ENCODE measurements at places on chromosomes 4 and X.

DNA sequence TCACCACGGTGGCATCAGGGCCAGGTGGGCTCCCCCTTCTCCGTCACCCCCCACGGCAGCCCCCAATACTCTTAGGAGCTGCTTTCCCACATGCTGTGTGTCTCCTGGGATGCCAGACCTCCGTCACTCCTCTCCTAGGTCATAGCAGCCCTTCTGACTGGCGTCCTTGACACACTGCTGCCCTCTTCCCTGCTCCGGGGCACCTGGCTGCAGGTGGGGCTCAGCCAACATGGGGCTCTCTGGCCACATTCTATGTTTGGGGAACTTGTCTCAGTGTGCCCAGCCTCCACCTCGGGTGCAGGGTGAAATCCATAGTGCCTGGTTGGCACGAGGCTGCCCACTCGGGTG is 13.8 kb downstream of the TMEM175 start:
- no peak for DNase-seq

GRCh38 chr4:80228460-80228859 is 31.2 kb downstream of the PRDM8 start:
- DNase-seq: no peak

GRCh38 chr4:38949411-38950051 is 81.9 kb downstream of the FAM114A1 start:
- no peak for DNase-seq

DNA sequence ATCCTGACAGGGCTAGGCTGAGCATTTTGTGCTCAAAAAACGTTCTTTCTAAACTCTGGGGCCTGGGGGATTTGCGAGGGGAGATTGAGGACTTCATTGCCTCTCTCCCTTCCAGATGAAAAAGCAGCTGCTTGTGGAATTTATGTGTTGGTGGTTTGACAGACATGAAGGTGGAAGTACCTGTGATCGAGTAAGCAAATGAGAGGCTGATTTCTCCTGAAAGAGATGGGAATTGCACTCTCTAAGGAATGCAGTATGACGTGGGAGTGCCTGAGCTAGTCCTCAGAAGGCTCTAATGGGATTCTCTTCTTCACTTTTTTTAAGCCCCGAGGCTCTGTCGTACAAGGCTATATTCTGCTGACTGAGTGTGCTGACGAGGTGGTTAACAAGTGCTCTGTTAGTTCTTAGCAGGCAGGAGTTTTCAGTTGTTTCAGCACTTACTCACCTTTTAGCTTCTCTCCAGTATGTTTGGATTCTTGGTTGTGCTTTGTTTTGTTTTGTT is 426.8 kb upstream of the CNKSR2 start:
- no peak for DNase-seq

- no peak for DNase-seq
Observed at GRCh38 chrX:104309169-104309568, 54.4 kb upstream of the ESX1 start.

DNA sequence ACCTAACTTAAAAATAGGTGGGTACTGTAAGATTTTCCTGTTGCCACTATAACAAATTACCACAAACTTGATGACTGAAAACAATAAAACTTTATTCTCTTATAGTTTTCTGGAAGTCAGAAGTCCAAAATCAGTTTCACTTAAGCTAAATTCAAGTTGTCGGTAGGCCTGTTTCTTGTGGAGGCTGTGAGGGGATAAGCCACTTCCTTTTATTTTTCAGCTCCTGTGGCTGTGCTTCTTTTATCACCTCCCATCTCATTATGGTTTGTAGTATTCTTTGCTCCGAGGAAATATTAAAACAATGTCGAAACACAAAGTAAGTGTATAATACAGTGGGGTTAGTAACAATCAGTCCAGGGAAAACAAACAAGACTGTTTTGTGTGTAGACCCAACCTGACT is 610.5 kb upstream of the TECRL start:
- no peak for DNase-seq

DNA sequence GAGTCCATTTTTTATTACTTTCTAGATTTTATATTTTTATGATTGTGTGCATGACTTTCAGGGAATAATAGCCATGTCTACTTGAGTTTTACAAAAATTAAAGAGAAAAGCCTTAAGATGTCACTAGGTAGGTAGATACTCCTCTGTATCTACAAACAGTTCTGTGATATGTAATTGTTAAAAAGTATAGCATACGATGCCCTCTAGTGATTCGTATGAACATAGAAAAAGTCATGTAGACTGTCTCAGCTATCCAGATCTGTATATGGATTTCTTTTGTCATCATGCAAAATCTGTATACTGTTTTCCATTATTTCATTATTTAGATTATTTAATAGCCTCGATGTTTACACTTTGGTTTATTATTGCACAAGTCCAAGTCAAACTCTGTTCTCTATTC is 856.6 kb downstream of the CENPC start:
- DNase-seq: no peak

DNA sequence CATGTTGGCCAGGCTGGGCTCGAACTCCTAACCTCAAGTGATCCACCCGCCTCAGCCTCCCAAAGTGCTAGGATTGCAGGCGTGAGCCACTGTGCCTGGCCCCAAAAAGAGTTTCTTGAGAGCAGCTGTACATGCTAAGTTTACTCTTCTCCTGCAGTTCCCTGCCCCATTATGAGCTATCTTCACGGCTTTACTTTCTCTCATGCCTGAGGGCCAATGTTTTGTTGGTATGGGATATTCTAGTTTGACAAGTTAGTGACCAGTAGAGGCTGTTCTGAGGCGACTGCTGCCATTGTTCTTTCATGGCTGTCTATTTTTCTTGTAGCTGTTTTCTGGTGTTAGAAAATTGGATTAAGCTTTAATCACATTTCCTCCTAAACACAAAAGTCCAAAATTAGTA is 78.0 kb upstream of the STX18 start:
- no peak for DNase-seq

DNA sequence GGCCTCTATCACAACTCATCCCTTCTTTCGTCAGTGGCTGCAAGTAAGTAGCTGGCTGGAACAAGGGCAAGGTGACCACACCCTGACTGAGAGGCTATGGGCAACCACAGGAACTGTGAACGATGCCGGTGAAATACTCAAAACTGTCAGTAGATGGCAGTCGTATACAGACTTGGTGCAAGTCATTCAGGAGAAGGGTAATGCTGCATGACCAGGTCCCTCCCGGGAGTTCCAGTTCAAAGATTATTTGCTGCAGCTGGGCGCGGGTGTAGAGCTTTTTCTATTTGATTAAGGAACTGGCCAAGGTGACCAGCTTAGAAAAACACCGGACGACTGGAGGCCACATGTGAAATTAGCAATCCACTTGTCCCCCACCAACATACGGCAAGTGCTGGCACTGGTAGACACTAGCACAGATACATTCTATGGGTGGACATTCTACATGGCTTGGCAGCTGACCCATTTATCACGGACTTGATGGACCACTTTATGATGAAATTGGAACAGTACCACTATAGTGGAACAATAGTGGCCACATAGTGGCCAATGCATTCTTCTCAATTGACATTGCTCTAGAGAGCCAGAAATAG is 726.6 kb downstream of the TRAM1L1 start:
- DNase-seq: no peak

DNA sequence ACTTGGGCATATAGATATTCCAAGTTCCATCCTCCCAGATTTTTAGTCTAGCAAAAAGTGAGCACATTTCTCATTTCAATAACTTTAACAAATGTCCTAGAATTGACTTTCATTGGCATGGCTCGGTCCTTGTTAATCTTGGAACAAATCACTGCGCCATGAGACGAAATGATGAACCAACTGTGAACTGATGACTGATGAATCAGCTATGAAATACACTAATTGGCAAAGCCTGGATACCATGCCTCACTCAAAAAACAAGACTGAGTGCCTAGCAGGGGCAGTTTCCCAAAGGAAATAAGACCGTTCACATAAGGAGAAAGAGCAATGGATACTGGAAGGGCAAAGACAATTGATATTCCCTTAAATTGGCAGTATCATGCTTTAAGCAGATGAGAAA is 248.6 kb upstream of the VEGFC start:
- no peak for DNase-seq

- no peak for DNase-seq
Observed at GRCh38 chr4:139227729-139228404, 50.8 kb upstream of the ELF2 start.

GRCh38 chr4:110636171-110636679 is 13.3 kb upstream of the PITX2 start:
- DNase-seq: no peak

GRCh38 chr4:58219179-58219578 is 1109.0 kb upstream of the IGFBP7 start:
- no peak for DNase-seq

GRCh38 chr4:18214411-18215055 is 193.0 kb upstream of the LCORL start:
- no peak for DNase-seq

GRCh38 chrX:130110379-130111219 is at the start of gene ELF4:
Gene ELF4, minus strand, starts transcription at chrX:130110497. Its CDS starts 29,167 bp downstream, at chrX:130081330.
- DNase-seq: peak; percentile 30

- no peak for DNase-seq
Observed at GRCh38 chr4:17347445-17347844, 164.4 kb downstream of the QDPR start.

DNA sequence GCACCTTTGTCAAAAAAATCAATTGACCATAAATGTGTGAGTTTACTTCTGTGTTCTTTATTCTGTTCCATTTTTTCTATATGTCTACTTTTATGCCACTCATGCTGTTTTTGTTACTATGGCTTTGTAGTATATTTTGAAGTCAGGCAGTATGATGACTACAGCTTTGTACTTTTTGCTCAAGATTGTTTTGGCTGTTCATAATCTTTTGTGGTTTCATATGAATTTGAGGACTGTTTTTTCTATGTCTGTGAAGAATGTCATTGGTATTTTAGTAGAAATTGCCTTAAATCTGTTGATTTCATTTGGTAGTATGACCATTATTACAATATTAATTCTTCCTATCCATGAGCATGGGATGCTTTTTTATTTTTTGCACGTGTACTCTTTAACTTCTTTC is 346.8 kb downstream of the PPP3CA start:
- no peak for DNase-seq

DNA sequence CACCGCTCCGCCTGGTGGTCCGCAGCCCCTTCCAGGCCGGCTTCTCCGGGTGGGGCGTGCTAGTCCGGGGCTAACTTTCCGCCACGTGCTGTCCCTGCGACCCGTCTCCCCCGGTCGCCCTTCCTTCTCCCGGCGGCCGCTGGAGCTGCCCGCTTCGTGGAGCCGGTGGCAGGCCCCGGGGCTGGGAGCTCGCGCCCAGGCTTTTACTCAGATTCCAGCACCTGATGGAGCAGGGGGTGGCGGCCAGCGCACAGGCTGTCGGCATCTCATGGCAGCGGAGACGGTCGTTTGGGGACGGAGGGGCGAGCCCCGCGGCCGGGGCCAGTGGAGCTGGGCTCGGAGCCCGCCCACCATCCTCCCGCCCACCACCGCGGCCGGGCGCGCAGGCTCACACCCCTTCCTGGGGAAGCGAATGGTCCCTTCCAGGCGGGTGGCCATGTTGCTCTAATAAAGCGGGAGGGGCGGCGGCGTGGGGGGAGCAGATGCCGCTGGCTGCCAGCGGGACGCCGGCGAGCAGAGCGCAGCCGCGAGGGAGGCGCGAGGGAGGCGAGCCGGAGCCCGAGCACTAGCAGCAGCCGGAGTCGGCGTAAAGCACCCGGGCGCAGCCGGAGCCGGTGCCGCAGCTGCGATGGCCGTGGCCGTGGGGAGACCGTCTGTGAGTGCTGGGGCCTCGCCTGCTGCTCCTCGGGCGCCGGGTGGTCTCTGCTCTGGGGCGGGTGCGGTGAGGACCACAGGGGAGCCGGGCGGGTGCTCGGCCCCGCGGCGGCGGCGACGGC is at the start of gene SEPTIN11:
SEPTIN11 (plus strand) TSS at position 477 of the 776 bp plus-strand sequence; CDS start at position 629, 152 bp downstream.
- DNase-seq: peak; percentile 83

- no peak for DNase-seq
Observed at GRCh38 chr4:38094419-38094818, 134.2 kb downstream of the PTTG2 start.

- DNase-seq: no peak
Observed at GRCh38 chr4:6885953-6886557, 23.6 kb upstream of the TBC1D14 start.

GRCh38 chr4:86043755-86044592 is 315.9 kb downstream of the MAPK10 start:
- DNase-seq: no peak

GRCh38 chrX:16187024-16187760 is 19.9 kb downstream of the MAGEB17 start:
- no peak for DNase-seq

- no peak for DNase-seq
Observed at GRCh38 chrX:12984603-12985319, 9.9 kb downstream of the TMSB4X start.

DNA sequence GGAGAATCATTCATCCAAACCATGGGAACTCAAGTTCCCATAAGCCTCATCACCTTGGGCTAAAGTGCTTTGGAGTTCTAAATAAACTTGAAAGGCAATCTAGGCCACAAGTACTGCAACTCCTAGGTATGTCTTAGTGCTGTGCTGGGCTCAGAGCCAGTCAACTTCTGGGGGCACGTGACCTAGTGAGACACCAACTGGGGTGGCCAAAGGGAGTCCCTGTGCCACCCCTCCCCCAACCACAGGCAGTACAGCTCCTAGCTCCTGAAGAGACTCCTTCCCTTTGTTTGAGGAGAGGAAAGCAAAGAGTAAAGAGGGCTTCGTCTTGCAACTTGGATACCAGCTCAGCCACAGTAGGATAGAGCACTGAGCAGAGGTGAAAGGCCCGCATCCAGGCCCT is 154.2 kb upstream of the IL1RAPL2 start:
- DNase-seq: no peak

- no peak for DNase-seq
Observed at GRCh38 chr4:179762840-179763239, 2320.6 kb upstream of the AGA start.

DNA sequence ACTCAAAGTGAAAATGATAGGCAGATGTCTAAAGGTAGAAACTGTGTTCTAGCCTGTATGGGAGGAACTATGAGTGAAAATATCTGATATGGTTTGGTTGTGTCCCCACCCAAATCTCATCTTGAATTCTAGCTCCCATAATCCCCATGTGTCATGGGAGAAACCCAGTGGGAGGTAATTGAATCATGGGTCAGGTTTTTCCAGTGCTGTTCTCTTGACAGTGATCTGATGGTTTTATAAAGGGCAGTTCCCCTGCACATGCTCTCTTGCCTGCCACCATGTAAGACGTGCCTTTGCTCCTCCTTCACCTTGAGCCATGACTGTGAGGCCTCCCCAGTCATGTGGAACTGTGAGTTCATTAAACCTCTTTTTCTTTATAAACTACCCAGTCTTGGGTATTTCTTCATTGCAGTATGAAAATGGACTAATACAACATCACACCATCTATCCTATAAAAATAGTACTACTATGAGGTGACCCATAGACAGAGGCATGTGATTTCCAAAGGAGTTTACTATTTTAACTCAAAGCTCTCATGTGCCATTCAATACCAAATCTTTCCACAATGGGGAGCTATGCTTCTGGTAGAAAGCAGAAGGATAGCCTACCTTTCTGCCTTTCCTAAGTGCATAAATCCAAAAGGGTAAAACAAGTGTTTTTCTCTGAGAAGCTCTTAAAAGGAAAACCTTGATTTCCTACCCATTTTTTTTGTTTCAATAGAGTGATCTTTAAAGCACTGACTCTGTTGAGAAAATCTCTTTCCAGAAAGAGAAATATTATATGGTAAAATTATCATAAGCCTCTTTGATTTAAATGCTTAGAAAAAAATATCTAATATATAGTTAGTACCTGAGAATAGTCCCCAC is 38.8 kb downstream of the SEC31A start:
- DNase-seq: no peak

GRCh38 chrX:136421338-136421737 is 66.4 kb upstream of the BRS3 start:
- DNase-seq: no peak

All from stimulated activated CD8-positive, alpha-beta memory T cell treated with anti-CD3 and anti-CD28 coated beads, Interleukin-7, amount 100 ng/mL, for 4 hours (primary cell).